Stimulated activated CD8-positive, alpha-beta memory T cell treated with anti-CD3 and anti-CD28 coated beads, Interleukin-2, amount 100 ng/mL, for 1 hour (primary cell): ENCODE measurements at places on chromosomes 11 and 22.

DNA sequence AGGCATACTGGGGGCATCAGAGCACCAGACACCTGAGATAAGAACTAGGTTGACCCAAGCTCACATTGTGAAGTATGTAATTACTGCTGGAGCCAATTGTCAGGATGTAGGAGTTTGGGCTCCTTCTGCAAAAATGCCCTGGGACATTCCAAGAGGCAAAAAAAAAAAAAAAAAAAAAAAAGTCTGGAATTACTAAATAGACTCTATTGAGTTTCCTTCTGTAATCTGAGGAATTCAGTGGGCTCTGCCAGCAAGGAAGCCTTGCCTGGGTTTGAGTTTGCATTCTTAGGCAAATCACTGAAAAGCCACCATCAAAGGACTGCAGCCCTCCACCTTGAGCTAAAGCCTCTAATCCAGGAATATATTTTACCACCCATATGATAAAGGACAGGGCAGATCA, 8.0 kb upstream of the CAVIN3 start:
- DNase-seq, result no peak

DNA sequence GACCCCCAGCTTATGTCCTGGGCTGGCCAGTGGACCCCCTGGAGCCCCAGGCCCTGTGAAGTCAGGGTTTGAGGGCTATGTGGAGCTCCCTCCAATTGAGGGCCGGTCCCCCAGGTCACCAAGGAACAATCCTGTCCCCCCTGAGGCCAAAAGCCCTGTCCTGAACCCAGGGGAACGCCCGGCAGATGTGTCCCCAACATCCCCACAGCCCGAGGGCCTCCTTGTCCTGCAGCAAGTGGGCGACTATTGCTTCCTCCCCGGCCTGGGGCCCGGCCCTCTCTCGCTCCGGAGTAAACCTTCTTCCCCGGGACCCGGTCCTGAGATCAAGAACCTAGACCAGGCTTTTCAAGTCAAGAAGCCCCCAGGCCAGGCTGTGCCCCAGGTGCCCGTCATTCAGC, 24.6 kb downstream of the CSF2RB start:
- DNase-seq, result no peak

DNA sequence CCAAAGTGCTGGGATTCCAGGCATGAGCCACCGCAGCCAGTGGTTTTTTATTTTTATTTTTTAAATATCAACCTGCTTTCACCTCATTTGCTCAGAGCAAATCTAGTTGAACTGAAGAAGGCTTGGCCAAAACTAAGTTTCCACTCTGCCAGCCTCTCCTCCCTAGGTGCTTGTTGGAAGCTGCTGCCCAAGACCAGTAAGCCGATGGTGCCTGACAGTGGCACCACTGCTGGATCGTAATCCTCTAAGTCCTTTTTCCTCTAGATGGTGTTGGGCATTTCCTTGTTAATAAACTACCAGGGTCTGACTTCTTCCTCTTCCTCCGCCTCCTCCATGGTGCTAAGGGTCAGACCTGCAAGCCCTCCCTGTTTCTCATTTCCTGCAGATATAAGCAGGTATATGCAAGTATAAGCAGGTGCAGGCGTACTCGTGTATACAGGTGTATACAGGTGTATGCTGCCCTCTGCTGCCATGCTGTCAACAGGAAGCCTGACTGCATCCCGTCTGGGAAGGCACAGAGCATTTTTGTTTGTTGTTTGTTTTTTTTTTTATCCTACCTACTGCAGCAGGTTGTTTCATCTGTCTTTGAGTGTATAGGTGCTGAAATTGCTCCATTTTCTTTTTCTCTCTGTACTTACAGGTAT, 1.6 kb downstream of the NADSYN1 start:
- no peak for DNase-seq

GRCh38 chr11:16924826-16925560, 89.2 kb downstream of the PLEKHA7 start:
- no peak for DNase-seq

- no peak for DNase-seq
Measured at GRCh38 chr22:30825711-30826505, 131.2 kb downstream of the OSBP2 start.

DNA sequence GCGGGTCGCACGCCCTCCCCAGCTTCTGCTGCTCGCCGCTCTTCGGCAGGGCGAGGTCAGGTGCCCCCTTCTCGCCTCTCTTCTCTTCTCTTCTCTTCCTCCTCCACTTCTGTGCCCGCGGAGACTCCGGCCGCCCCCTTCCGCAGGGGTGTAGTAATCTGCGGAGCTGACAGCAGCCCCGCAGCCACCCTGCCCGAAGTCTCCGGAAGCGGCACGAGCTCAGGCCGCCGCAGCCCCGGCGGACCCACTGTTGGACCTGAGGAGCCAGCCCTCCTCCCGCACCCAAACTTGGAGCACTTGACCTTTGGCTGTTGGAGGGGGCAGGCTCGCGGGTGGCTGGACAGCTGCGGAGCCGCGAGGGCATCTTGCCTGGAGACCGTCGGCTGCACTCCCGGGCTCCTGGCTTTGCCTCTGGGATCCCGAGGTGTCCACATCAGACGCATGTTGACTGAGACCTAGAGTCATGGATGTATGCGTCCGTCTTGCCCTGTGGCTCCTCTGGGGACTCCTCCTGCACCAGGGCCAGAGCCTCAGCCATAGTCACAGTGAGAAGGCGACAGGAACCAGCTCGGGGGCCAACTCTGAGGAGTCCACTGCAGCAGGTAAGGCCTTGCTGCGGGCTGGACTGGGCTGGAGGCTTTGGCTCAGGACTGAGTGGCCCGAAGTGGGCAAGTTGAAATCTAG, 486 bp downstream of the STIM1 start:
- no peak for DNase-seq

DNA sequence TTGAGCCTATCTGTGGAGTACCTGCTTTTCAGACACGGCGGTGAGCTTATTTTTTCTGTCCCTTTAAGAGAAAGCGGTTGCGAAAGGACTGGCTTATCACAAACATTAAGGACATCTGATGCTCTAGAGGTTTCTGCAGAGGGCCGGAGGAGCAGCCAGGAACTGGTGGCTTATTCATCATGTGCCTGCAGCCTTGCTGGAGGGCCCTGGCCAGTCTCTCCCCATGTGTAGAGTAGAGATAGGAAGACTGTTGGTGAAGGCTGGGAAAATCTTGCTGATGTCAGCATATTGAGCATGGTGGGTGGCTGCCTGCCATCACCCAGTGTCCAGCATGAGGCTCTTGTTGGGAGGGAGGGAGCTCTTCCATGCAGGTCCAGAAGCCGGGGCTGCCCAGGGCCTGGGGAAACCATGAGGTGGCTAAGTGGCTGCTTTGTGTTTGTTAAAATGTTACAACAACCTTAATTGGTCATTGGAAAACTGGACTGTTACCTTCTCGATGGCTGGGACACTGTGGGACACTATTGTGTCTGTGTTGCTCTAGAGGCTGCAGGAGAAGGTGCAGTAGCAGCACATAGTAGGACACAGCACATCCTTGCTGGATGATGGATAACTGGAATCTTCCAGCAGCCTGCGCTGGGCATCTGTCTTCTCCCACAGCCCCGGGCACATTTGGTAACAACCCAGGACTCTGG, 54.3 kb downstream of the TSPAN18 start:
- no peak for DNase-seq
